Sigmoid colon (tissue), 7 donors: ENCODE measurements at places on chromosomes 7 and 10.

- H3K4me1 ChIP-seq, result no peaks in the 10 kb centered on the region
- peak overlapping the region; percentile 26 for H3K4me3 ChIP-seq
- no peaks in the 10 kb centered on the region for H3K36me3 ChIP-seq
- H3K27ac ChIP-seq, result no peak overlapping the region
- H3K27me3 ChIP-seq, result no peaks in the 10 kb centered on the region
Observed at GRCh38 chr10:82358486-82359099, 483.6 kb downstream of the NRG3 start.

DNA sequence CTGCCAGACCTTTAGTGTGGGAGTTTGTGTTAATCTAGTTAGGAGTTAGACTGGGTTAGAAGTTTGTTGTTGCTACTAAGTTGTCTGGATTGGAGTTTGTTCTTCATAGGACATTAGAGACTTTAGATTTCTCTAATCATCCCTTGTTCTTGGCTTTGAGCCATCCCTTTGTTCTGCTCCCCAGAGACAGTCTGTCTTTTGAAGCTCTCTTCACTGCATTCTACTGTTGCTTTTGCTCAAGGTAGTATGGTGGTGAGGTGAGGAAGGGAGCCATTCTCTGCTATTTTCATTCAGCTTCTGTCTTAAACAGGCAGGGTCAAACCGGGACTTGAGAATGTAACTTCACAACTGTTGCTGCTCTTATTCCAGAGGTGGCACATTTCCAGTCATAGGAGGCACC is 10.4 kb upstream of the TARP start:
- H3K27me3 ChIP-seq, result no peaks in the 10 kb centered on the region
- no peak overlapping the region for H3K27ac ChIP-seq
- no peaks in the 10 kb centered on the region for H3K4me1 ChIP-seq
- no peaks in the 10 kb centered on the region for H3K36me3 ChIP-seq

DNA sequence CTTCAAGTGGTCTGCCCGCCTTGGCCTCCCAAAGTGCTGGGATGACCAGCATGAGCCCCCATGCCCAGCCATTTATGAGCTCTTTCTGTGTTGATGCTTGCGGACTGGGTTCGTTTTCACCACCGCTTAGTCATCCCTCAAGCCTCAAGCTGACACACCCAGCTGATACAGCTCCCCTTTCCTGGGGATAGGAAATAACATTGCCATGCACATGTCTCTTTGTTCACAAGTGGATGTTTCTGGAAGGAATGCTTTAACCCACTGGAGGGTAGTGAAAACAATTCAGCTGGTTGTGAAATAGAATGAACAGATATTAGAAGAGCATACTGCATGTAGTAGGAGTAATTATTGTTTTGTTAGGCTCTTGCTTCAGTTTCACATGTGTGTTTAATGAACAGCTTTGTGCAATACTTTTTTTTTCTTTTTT is 8.5 kb upstream of the METTL27 start:
- no peaks in the 10 kb centered on the region for H3K36me3 ChIP-seq
- no peak overlapping the region for H3K4me3 ChIP-seq
- no peak for DNase-seq
- peak overlapping the region; percentile 72 for H3K27ac ChIP-seq

DNA sequence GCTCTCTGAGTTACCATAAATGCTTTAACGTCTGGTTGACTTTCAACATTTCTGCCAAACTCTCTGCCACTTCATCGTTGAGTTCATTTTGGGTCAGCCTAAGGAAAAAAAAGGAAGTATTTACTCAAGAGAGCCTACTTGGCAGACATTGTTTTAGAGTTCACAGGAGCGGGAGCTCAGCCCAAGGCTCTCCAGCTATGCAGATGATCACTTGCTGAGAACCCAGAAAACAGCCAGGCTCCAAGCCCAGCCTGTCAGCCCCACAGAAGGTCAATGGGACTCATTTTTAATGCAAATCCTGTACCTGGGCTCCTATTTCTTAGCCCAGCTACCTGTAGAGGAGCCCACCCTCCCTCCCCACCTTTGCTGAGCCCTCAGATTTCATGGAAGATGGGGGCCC is 45.5 kb downstream of the NOD1 start:
- peaks cover 57% of the 10 kb centered on the region for H3K4me1 ChIP-seq
- H3K27me3 ChIP-seq, result no peaks in the 10 kb centered on the region
- H3K27ac ChIP-seq, result peak overlapping the region; percentile 77
- DNase-seq, result peak; percentile 82

GRCh38 chr10:123301077-123301857 is 147.1 kb downstream of the BUB3 start:
- no peaks in the 10 kb centered on the region for H3K27me3 ChIP-seq
- DNase-seq, result no peak
- H3K27ac ChIP-seq, result no peak overlapping the region
- H3K4me3 ChIP-seq, result no peak overlapping the region
- H3K4me1 ChIP-seq, result no peaks in the 10 kb centered on the region

GRCh38 chr7:86201767-86202166 is 441.9 kb upstream of the GRM3 start:
- H3K36me3 ChIP-seq, result no peaks in the 10 kb centered on the region
- no peak for DNase-seq
- H3K4me3 ChIP-seq, result no peak overlapping the region
- H3K27ac ChIP-seq, result no peak overlapping the region

DNA sequence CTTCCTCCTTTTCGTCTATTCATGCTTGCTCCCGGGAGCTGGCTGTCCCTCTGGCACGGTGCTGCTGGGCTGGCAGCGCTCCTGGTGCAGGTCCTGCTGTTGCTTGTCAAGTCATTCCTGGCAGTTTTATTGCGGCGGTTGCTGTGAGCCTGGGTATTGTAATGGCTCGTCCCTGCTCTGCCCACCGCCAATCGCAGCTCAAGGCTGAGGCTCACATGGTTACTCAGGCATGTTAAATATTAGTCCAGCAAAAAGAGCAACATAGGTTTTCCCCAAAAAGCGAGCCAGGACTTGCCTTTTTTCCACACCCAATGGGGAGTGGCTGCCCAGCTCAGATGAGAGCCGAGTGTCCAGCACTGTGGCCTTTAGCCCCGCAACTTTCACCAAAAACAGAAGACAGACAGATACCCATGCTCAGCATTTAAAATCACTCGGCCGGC is 492.9 kb upstream of the FOXK1 start:
- peak overlapping the region; percentile 6 for H3K4me3 ChIP-seq
- peak overlapping the region; percentile 78 for H3K27ac ChIP-seq
- H3K36me3 ChIP-seq, result no peaks in the 10 kb centered on the region
- DNase-seq, result peak; percentile 97
- no peaks in the 10 kb centered on the region for H3K27me3 ChIP-seq
- H3K4me1 ChIP-seq, result peaks cover 34% of the 10 kb centered on the region

DNA sequence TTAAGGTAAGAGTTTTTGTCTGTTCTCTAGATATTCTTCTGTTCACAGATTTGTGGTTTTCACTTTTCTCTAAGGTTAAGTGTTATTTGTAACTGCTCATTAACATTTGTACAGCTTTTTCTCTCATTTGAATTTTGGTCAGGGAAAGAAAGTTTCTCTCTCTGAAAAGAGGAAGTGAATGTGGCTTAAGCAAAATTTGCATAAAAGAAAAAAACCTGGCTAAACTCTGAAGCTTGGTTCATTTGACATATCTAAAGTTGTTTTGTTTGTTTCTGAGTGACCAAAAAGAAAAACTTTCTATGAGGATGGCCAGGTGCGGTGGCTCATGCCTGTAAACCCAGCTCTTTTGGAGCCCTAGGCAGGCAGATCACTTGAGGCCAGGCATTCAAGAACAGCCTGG is 22.0 kb upstream of the SLC26A4 start:
- H3K27ac ChIP-seq, result no peak overlapping the region
- no peak for DNase-seq
- no peak overlapping the region for H3K4me3 ChIP-seq
- H3K27me3 ChIP-seq, result no peaks in the 10 kb centered on the region

- no peaks in the 10 kb centered on the region for H3K27me3 ChIP-seq
- DNase-seq, result peak; percentile 79
- peaks cover 91% of the 10 kb centered on the region for H3K4me1 ChIP-seq
- no peak overlapping the region for H3K4me3 ChIP-seq
Observed at GRCh38 chr7:2760098-2760889, 72.3 kb downstream of the AMZ1 start.

DNA sequence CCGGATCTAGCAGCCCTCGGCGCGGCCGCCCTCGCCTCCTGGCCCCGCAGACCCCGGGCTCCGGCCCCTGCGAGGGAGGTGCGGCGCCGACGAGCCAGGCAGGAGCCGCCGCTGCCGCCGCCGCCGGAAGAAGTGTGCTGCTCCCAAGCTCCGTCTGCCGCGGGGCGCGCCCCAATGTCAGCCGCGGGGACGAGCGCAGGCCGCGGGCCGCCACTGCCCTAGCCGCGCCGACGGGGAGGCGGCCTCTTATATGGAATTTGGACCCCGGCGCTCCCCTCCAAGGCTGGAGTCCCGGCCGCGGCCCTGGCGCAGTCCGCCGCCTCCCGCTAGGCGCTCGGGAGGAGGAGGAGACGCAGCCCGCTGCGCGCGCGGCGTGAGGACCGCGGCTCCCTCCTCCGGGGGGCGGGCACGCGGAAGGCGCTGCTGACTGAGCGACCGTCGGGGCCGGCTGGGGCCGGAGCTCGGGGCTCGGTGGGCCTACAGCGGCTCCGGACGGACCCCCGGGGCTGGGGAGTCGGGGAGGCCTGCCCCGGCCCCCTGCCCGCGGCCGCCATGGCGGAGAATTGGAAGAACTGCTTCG is at the start of gene TRIM8:
TSS of gene TRIM8 (plus strand) at position 414 of the 580 bp plus-strand sequence. CDS start at position 553, 139 bp downstream.
- no peaks in the 10 kb centered on the region for H3K27me3 ChIP-seq
- H3K4me1 ChIP-seq, result peaks cover 42% of the 10 kb centered on the region
- no peaks in the 10 kb centered on the region for H3K36me3 ChIP-seq
- DNase-seq, result no peak
- H3K4me3 ChIP-seq, result peak within 1 kb of the TSS; percentile 81

- H3K4me3 ChIP-seq, result no peak overlapping the region
- H3K36me3 ChIP-seq, result no peaks in the 10 kb centered on the region
- no peak overlapping the region for H3K27ac ChIP-seq
- DNase-seq, result no peak
- H3K4me1 ChIP-seq, result no peaks in the 10 kb centered on the region
Observed at GRCh38 chr7:31476941-31477677, 36.8 kb upstream of the ITPRID1 start.

DNA sequence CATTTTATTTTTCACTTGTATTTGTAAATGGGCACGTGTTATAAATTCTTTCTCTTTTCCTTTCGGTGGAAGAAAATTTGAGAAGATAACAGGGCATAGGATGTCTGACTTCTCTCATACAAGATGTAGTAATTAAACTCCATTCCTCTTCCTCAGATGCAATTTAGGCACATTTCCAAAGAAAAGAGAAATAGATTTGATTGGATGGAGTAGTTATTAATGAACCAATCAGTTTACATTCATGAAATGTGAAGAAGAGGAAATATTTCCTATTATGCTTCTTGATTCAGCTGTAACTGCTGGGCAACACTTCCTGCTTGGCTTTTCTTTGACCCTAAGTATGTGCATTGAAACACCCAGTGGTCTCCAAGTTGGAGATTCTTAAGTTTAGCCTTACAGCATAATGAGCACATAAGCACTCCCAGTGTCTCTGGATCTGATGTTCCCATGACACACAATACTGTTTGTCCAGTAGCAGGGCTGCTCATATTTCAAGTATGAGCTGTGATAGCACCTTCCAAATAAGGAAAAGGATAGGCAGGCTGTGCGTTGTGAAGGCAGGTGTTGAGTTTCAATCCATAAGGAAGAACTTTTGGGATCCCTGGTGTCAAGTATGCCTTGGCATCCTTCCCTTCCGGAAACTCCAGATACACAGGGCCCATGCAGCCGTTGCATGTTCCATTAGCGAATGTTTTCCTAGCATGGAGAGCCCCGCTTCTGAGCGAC is 33.4 kb upstream of the COBL start:
- peaks cover 7% of the 10 kb centered on the region for H3K4me1 ChIP-seq
- no peaks in the 10 kb centered on the region for H3K27me3 ChIP-seq
- H3K27ac ChIP-seq, result no peak overlapping the region
- no peaks in the 10 kb centered on the region for H3K36me3 ChIP-seq

DNA sequence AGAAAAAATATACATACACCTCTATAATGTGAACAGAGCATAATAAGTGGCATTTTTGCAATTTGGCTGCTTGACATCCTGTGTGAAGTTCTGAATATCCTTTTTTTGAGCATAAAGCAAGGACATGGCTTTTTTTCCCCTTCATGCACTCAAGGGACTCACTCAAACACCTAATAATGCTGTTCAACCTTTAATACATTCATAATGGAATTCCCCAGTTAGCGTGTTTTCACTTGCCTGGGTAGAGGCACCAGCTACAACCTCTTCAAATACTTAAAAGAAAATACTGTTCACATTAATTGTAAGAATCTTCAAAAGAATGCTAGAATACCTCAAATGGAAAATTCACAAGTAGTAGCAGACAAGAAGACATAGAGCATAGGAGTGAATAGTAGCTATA is 316.8 kb downstream of the PCDH15 start:
- H3K27me3 ChIP-seq, result no peaks in the 10 kb centered on the region
- no peak overlapping the region for H3K27ac ChIP-seq
- H3K4me3 ChIP-seq, result no peak overlapping the region
- no peak for DNase-seq
- no peaks in the 10 kb centered on the region for H3K36me3 ChIP-seq

DNA sequence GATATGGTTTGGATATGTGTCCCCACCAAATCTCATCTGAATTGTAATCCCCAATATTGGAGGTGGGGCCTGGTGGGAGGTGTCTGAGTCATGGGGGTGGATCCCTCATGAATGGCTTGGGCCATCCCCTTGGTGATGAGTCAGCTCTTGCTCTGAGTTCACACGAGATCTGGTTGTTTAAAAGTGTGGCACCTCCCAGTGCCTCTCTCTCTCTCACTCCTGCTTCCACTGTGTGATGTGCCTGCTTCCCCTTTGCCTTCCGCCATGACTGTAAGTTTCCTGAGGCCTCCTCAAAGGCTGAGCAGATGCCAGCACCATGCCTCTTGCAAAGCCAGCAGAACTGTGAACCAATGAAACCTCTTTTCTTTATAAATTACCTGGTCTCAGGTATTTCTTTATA is 4.8 kb upstream of the GCK start:
- no peak overlapping the region for H3K27ac ChIP-seq
- no peak for DNase-seq
- H3K4me3 ChIP-seq, result no peak overlapping the region
- peaks cover 5% of the 10 kb centered on the region for H3K27me3 ChIP-seq
- H3K36me3 ChIP-seq, result no peaks in the 10 kb centered on the region

DNA sequence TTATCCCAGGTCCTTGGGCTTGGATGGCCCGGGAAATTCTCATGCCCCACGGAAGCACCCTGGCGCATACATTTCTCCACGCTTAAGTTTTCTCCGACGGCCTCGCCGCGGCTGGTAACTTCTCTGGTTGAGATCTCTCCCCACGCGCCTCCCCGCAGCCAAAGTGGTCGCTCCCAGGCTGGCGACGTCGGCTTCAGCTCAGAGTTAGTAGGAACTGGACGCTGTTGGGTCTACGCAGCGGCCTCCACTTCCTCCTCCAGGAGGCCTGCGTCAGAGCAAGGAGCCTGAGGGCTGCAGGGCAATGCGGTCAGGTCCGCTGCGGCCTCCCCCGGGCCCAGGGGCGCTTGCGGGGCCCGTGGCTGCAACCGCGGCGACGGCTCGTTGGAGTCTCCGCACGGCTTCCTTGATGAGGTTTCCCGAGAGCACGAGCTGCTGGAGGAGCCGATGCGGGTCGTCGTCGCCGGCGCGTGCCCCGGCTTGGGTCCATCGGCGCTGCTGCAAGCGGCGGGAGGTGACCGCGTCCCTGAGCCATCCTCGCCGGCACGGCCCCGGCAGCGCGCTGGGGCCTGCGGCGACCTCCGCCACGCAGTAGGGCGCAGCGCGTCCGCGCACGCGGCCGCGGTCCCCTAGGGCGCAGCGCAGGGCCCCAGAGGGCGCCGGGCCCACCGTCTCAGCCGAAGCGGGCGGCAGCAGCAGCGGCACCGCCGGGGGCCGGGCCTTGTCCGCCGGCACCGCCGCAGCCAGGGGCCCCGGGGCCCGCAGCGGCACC is 744 bp downstream of the FRAT2 start:
- DNase-seq, result peak; percentile 75
- H3K36me3 ChIP-seq, result no peaks in the 10 kb centered on the region
- H3K4me3 ChIP-seq, result peak overlapping the region; percentile 79
- no peaks in the 10 kb centered on the region for H3K27me3 ChIP-seq
- peak overlapping the region; percentile 94 for H3K27ac ChIP-seq
